ENCODE measurements at places on chromosomes 4 and X.

GRCh38 chr4:1459722-1460511, 53.7 kb upstream of the NKX1-1 start:
- DNase-seq = no peak

- DNase-seq = no peak
Measured at GRCh38 chrX:45715748-45716147, 515.1 kb upstream of the DIPK2B start.

DNA sequence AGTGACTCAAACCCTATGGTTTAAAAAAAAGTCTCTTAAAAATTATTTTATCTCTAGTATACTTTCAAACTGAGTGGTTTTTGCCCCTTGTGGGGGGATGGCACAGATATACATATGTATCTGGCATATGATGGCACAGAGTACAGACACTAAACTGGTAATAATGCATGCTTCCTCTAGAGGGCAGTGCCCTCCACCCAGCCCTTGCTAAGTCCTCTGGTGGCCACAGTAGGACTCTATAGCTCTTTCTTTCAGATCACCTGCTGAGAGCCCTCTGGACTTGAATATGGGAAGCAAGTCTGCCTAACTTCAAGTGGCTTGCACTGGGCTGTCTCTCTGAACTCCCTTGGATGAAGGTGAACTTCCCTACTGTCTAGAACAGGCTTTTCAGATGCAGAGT, 66.3 kb downstream of the TSPAN7 start:
- peak; percentile 62 for DNase-seq

GRCh38 chr4:88646528-88647280, 50.9 kb downstream of the NAP1L5 start:
- DNase-seq = no peak

GRCh38 chrX:38895775-38896174, 94.5 kb downstream of the MID1IP1 start:
- DNase-seq = no peak

GRCh38 chr4:152981278-152981677, 45.2 kb downstream of the FHDC1 start:
- no peak for DNase-seq

DNA sequence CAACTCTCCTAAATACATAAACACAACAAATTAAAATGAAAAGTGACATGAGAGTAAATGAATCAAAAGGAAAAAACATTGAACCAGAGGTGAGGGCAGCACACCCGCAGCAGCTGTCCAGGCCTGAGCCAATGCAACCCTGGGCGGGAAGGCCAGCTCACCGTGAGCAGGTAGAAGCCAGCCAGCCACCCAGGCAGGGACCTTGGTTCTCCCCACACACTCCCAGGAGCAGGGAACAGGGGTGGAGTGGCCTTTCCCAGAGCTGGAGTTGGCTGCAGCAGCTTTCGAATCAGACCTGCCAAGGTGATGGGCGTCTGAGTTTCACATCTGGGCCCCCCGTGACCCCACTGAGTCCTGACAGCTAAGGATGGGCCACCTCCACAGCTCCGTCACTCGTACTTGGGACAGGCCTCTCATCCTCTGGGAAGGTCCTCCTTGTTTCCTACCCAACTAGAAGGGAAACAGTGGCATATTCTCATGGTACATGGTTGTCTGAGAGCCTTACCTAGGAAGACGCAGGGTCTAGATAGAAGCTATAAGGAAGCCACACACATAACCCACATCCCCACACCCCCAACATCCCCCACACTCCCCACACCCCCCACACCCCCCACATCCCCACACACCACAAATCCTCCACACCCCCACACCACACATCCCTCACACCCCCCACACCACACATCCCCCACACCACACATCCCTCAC, 172.2 kb downstream of the DCLK2 start:
- DNase-seq = no peak

GRCh38 chr4:126851391-126851790, 781.4 kb upstream of the INTU start:
- no peak for DNase-seq

DNA sequence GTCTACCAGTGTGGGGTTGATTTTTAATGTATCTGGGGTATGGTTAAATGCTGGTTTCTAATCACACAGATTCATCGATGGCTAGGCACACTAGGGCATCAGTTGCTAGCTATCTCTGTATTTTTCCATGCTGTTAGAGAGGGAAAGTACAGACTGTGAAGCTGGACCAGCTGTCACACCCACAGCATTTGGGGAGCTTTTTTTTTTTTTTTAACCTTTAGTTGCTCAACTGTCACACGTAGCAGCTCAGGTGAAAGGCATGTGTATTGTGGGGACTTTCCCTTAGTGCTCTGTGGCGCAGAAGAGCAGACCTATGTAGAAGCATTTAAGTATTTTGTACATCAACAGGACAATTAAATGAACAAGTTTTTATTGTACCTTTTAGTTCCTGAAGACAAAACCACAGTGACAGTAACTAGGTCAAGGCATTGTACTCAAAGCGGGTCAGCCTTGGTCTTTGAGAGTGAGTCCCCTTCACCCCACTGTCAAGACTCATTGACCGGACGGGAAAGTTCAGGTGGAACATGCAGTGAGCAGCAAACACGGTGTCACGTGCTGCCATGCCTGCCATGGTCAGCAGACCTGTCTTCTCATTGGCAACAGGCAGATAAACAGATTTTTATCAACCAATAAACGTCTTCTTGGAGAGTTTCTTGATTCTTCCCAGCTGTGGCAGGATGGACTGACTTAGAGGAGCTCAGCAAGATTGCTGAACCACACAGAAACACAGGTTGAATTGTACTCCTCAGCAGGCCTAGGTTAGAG, 65.3 kb downstream of the CASP3 start:
- no peak for DNase-seq

DNA sequence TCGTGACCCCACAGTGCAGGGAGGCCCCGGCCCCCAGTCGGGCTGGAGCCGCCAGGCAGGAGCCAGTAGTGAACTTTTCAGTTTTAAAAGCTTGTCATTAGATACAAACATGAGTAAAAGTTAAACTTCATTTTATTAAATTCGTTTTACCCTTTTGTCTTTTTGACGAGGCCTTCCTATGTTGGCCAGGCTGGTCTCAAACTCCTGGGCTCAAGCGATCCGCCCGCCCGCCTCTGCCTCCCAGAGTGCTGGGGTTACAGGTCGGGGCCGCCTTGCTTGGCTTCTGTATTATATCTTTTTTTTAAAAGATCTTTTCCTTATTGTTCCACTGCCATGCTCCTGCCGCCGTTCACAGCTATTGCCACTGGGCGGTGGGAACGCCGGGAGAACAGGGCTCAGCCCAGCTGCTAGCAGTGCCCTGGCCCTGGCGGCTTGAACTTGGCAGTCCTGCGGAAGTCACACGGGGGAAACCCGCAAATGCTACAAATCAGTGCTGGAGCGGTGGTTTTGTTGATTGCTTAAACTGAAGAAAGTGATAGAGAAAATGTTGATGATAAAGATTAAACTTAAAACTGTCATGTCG, 968 bp upstream of the NELFA start:
- peak; percentile 69 for DNase-seq

Measured in KBM-7 (cell line).